Stimulated activated CD8-positive, alpha-beta memory T cell treated with anti-CD3 and anti-CD28 coated beads, Interleukin-7, amount 100 ng/mL, for 48 hours (primary cell): ENCODE measurements at places on chromosomes 3 and 15.

- DNase-seq = peak; percentile 80
Measured at GRCh38 chr15:43826508-43827341, at the start of gene WDR76. TSS of gene WDR76 (plus strand) at chr15:43827002. CDS start at chr15:43827033, 31 bp downstream.

GRCh38 chr3:172159376-172159775, 120.0 kb downstream of the FNDC3B start:
- DNase-seq = no peak

- no peak for DNase-seq
Measured at GRCh38 chr15:59131969-59132562, 27.1 kb downstream of the CCNB2 start.

DNA sequence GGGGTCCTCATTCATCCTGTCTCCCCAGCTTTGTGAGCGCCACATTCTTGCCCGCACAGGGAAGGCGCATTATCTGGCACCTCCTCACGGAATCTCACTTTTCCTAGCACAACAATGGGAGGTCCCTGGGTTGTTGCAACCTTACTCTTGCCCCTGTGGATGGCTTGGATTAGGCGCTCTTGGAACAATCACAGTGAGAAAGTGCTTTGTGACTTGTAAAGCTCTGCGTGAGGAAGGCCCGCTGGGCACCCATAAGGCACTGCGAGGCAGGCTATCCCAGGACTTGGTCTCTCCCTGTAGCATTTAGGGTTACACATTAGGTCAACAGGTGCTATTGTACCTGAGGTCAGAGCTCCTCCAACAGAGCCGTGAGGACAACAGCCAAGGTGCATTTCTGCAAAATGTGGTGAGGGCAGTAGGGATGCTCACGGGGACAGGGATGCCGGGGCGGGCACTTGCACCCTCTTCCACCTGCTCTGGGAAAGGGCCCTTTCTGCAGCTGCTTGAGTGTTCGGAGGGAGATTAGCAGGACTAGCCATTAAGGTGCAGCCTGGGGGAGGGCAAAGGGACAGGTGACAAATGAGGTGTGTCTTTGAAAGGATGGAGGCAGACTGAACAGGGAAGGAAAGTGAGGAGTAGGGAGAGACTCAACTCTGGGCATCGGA, 13.9 kb upstream of the LRRC15 start:
- DNase-seq = no peak

GRCh38 chr3:143354342-143354741, 234.8 kb downstream of the CHST2 start:
- DNase-seq = no peak

- DNase-seq = no peak
Measured at GRCh38 chr15:101198800-101199199, 53.0 kb downstream of the CHSY1 start.

- no peak for DNase-seq
Measured at GRCh38 chr3:194661374-194661773, 10.6 kb downstream of the LSG1 start.

GRCh38 chr15:91307601-91308000, 207.5 kb downstream of the SV2B start:
- DNase-seq = no peak

DNA sequence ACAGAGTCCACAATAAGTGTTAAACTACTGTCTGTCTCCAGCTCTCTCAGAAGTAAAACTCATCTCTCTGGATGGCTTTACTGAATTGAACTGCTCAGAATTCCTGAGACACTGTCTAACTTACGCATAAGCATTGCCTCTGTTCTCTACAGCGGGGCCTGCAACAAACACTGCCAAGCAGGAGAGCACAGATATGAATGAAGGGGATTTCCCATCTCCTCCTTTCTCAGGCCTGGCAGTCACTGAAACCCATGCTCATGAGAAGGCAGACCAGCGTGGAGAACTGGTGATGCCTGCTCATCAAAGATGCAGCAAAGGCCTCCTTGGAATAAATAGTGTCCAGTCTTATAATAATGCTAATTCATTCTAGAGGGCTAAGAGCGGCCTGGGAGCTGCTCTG, 10.3 kb downstream of the RASGRP1 start:
- DNase-seq = no peak

DNA sequence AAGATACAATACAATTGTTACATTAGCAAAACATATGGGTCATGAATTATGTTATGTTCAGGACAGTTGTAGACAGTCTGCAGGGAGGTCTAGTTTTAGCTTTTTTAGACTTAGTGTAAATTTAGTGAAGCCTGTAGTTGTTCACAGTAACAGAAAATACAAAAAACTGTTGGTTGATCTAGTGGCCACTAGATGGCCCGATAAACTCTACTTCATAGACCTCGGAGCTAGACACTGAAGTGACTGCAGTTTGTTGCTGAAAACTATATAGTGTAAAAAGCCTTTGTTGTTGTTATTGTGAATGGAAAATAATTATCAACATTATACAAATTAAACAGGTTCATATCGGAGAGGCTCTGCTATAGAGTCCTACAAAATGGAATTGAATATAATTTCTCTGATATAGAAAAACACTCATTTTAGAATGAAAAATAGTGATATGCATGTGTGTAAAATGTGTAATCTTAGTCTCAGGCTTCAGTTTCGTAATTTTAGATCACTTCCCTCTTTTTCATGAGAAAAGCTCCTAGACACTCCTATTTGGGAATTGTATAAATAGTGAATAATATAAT, 18.3 kb downstream of the MAGEL2 start:
- no peak for DNase-seq

- DNase-seq = no peak
Measured at GRCh38 chr15:95567686-95568085, 762.8 kb upstream of the NR2F2 start.

DNA sequence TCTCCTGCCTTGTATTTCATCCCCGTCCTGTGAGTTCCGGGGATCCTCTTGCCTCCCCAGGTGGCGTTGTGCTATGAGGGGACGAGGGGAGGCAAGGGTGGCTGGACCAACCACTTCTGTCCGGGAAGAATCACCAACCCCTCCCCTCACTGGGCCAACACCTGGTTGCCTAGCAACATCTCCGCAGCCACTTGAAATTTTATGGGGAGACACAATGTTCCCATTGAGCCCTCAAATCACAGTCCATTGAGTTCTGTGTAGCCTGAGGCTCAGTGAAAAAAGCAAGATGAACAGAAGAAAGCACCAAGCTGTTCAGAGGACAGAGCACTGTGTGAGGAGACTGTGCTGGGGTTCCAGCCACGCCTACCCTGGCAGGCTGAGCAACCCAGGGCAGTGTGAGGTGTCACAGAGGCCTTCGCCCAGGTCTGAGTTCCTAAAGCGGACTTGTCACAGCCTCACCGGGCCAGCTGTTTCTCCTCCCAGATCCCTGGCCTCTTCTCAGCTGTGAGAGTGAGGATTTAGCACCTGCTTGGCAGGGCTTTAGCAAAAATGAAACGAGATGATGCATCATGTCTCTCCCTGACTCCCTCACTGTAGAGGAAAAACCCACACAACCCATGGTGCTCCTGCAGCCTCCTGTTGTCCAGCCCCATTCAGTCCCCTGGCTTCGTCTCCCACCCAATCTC, 76.8 kb downstream of the ATP2B2 start:
- no peak for DNase-seq

DNA sequence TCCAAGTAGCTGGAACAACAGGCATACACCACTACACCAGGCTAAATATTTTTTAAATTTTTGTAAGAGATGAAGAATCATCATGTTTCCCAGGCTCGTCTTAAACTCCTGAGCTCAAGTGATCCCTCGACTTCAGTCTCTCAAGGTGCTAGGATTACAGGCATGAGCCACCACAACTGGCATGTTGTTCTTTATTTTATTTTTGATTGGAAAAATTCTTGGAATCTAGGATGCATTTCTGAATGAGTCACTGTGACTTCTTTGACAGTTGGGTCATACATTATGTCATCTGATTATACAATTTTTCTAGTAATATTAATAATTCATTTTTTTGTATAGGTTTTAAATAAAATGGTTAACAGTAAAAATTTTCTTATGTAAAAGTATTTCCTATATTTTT, 870.2 kb downstream of the SI start:
- DNase-seq = no peak

DNA sequence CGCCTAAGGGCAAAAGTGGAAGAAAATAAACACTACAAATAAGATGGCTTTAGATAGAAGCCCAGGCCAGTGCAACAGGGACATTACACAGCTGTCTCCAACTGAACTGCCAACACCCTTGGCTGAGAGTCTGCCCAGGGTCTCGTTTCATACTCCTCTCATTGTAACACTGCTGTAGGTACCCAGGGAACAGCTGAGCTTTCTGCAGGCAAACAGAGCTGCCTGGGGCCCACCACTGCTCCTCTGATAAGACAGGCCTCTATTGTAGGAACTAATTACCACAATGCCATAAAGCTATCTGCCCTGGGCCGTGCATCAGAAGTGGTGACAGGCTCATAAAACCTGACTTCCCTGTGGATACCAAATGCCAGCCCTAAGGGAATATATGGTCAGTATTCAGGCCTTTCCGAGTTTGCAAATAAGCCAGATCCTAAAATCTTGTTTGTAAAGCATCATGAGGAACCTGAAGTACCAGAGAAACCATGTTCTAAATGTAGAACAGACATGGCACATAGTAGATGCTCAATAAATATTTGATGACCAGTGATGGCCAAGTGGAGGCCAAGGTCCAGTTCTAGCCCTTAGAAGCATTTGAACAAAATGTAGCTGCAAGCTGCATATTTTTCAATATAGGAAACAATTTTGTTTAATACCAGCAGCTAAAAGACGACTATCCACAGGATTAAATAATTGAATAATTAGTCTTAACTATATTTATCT, 84.3 kb upstream of the NEO1 start:
- no peak for DNase-seq

GRCh38 chr3:152289708-152290107, 21.0 kb downstream of the MBNL1 start:
- DNase-seq = no peak

- DNase-seq = no peak
Measured at GRCh38 chr15:74422652-74423430, 10.9 kb downstream of the SEMA7A start.

GRCh38 chr3:4712109-4712508, 219.0 kb downstream of the ITPR1 start:
- no peak for DNase-seq

DNA sequence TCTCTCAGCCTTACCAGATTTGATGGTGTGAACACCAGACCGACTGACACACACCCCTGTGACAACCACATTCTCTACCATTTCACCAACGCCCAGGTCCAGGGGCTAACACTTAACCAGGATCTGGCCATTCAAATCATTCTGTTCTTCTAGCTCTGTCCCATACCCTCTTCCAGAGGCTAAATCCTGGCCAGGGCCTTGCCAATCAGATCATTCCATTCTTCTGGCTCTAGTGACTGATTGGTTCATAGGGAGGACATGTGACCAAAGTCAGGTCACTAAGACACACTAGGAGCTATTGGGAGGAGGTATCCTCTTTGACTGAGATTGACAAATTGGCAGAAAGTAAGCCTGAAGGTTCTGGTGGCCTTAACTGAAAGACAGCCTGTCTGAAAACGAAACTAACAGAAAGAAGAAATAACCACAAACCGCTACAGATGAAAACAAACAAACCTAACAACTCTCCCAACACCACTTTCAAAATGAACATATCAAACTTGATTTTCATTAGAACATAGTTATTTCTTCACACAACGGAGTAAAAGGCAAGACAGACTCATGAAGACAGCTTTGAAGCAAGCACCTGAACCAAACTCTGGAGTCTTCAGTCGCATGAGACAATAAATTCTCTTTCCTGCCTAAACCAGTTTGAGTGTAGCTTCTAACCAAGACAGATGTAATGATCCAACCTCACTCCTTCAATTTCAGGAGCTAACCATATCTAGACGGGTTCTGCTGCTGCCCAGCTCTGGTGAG, 68.5 kb downstream of the TRANK1 start:
- no peak for DNase-seq

DNA sequence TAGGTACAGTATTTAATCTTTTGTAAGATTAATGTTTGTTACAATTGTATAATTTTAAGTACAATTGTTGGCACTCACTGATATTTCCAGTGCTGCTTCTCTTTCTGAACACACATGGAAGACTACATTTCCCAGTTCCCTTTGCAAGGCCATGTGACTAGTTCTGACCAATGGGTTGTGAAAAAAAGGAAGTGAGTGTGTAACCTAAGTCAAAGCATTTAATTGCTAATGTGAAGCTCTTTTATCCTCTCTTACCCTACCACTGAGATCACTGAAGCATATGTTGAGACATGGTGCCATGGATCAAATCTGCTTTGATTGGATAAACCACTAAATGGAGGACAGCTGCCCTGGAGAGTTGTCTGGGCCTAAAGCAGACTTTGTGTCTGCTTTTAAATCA, 83.9 kb upstream of the PLXND1 start:
- DNase-seq = no peak

DNA sequence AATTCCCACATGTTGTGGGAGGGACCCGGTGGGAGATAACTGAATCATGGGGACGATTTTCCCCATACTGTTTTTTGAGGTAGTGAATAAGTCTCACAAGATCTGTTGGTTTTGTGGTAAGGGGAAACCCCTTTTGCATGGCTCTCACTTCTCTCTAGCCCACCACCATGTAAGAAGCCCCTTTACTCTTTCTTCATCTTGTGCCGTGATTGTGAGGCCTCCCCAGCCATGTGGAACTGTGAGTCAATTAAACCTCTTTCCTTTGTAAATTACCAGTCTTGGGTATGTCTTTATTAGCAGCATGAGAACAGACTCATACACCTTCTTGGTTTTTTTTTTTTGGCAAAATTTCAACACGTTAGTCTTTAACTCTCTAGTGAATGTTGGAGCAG, 18.1 kb downstream of the ARL8B start:
- DNase-seq = no peak

DNA sequence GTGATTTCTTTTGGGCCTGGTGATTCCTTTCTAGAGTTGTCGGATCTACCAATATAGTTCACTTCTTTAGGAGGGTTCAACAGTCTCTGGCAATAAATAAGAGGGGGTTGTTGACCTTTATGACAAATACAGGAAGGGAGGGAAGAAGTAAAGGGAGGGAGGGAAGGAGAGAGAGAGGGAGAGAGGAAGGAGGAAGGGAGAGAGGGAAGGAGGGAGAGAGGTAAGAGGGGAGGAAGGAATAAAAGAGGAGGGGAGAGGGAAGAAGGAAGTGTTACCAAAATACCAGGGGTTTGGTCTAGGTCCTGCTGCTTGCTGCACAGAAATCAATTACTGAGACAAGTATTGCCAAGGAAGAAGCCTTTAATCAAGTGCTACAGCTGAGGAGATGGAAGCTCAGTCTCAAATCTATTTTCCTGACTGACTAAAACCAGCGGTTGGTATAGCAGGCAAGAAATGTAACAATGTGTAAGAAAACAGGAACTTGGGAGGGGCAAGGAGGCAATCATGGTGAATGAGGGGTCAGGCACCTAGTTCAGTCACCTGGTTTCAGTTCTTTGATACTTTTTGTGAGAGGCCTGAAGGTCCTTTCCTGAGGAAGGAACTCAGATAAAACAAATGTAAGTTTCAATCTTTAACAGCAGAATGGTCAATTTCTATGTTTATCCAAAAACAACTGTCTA, 14.1 kb upstream of the TMEM40 start:
- DNase-seq = no peak
